ENCODE measurements at places on chromosomes 2 and 18.

GRCh38 chr2:60818272-60818671, 62.2 kb downstream of the PAPOLG start:
- peak; percentile 19 for DNase-seq

- DNase-seq: no peak
These were observed 99.7 kb upstream of the SMAD7 start for GRCh38 chr18:49050452-49050851.

DNA sequence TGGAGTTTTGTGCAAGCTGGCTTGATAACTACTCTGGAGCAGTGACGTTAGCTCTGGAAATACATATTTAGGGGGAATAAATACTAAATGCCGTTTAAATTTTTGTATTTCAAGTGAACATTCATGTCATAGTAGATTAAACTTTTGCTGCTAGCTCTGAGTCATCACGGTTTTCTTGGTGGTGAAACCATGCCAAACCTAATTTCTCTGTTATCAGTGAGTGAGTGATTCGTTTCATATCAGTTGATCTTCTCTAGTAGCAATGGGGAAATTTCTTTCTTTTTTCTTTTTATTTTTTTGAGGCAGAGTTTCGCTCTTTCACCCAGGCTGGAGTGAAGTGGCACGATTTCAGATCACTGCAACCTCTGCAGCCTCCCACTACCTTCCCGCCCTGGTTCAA, 211.1 kb downstream of the PTPRM start:
- DNase-seq: no peak

DNA sequence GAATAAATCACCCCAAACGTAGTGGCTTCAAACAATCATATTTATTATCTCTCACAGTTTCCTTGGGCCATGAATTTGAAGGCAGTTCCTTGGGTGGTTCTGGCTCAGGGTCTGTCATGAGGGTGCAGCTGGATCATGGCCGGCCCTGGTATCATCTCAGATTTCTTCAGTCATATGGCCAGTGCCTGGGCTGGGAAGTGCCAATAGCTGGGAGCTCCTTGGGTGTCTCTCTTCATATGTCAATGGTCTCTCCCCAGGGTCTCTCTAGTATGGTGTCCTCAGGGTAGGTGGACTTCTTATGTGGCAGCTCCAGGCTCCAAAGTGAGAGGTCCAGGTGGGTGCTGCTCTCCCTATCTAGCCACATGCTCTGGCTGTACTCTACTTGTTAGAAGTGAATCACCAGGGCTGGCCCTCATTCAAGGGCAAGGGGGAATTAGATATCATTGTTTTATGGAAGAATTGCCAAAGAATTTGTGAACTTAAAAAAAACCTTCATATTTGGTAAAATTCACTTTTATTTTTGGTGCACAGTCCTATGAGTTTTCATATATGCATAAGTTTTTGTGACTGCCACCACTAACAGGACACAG, 15.4 kb downstream of the FHOD3 start:
- DNase-seq: no peak
